ENCODE measurements at places on chromosomes 1 and 21.

GRCh38 chr1:162627662-162628296, 4.5 kb upstream of the DDR2 start:
- DNase-seq, result peak; percentile 73

DNA sequence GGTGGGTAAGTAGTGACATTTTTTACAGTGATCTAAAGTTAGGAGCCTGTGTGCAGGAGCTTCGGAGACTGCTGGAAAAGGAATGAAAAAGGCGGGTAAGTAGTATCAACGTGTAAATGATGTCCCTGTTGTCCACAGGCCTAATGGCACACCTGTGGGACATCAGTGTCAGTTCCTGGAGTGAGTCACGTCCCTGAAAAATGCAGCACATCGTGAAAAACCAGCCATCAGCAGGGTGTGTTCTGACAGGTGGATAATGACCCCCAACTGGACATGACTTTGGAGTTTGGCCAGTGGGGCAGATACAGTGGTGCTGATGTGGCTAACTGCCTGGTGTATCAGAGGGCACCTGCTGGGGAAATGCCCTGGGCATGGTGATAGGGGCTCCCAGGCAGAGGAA, 12.0 kb upstream of the PRDM15 start:
- no peak for DNase-seq

DNA sequence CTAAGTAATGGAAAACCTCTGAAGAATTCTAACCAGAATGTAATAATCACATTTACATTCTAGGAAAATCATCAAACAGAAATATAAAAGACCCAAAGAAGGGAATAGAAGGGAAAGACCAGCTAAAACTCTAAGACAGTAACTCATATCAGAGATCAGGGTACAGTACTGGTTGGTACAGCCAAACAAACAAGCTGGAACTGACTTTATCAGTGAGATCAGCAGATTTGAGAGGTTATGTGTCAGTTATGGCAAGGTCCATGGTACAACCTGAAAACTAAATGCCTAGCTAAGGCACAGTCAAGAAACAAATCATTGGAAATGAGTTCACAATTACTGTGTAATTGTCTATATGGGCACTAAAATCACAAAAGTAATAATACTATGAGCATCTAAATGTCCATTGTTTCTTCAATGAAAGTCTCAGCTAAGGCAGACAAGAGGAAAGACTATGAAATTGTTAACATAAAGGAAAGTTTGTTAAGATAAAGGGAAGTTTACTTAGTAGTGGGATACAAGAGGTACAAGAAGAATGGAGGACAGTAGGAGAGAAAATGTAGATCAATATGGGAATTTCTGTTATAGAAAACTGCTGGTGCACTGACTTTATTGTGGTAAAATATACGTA, 75.8 kb downstream of the TRIM33 start:
- DNase-seq, result peak; percentile 25

DNA sequence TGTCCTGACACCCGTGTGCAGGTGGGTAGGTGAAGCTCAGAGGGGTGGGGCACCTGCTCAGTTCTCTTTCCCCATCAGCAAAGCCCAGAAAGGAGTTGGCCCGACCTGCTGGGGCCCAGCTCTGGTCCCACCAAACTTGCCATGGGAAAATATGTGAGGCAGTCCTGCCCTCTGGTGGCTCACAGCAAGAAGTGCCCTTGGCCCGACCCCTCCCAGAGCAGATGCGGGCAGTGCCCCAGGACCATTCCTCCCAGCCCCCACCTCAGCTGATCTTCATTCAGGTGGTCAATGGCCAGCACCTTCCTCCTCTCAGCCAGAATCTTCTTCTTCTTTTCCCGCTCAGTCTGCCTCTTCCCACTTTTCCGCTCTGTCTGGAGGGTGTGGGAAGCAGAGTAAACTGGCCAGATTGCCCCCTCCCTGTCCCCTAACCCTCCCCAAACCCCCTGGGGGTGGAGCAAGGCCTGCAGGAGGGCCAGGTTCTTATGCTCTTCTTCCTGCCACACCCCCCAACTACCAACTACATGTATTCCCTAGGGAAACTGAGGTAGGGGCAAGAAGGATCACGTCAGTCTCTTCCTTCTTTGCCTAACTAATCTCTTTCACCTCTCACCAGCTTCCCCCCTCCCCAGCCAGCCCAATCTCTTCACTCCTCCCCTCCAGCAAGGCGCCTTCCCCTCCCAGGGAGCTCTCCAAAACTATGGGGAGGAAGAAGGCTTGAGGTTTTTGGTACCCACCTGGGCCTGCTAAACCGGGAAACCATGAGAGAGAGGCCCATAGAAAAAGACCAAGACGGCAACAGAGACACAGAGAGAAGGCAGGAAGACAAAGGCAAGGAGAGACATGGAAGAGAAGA, 15.6 kb downstream of the TNNT2 start:
- peak; percentile 54 for DNase-seq

DNA sequence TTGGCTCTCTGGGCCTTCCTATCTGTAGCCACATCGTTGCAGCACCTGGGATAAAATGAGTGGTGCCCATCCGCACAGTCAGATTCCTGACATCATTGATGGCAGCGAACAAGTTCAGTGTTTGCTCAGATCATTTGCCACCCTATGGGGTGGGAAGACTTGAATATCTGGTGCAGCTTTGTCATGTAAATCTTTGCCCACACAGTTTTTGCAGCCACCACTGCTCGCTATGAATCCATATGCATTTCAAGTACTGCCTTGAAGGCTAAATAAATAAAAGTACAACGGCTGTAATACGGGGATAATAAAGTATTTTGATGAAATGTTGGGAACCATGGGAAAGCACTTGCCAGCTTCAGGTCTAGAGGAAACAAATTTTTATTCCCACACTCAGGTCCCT, 56.3 kb upstream of the COA6 start:
- no peak for DNase-seq

GRCh38 chr21:29230551-29231261, 68.0 kb upstream of the BACH1 start:
- DNase-seq, result peak; percentile 75

GRCh38 chr1:96837057-96837780, 115.6 kb downstream of the PTBP2 start:
- DNase-seq, result no peak

DNA sequence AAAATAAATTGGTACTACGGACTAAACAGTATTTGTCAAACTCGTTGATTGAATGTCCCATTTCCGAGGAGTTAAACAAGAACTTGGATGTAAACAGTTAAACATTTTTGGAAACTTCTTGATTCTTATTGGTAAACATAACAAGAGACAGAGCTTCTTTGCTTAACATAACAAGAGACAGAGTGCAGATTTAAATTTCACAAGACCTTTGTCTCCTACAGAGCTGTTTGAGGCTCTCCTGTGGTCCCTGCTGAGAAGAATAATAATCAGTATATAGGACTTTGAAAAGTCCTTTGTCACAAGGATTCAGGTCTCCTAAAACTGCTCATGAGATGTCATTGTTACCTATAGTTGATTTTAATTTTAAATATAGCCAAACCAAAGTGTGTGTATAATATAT, 170.6 kb upstream of the C21orf91 start:
- no peak for DNase-seq

GRCh38 chr1:227315629-227316346, 2.5 kb downstream of the CDC42BPA start:
- peak; percentile 78 for DNase-seq

GRCh38 chr1:97143236-97143882, 421.8 kb downstream of the PTBP2 start:
- DNase-seq, result no peak

DNA sequence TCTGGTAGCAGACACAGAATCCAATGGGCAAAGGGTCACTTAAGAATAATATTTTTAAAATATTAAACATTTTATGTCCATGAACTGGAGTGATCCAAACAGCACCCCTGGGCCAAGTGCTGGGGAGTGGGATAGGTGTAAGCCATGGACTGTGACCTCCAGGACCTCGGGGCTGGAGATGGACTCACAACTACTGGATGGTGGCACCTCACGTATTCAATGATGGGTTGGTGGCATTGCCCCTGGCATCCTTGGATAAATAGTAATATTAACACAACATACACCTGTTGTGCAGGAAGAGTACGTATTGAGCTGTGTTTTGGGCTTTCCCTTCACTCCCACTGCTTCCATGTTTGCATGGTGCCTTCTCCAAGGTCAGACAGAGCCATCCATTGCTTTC, 39.3 kb upstream of the TENT5C start:
- no peak for DNase-seq

DNA sequence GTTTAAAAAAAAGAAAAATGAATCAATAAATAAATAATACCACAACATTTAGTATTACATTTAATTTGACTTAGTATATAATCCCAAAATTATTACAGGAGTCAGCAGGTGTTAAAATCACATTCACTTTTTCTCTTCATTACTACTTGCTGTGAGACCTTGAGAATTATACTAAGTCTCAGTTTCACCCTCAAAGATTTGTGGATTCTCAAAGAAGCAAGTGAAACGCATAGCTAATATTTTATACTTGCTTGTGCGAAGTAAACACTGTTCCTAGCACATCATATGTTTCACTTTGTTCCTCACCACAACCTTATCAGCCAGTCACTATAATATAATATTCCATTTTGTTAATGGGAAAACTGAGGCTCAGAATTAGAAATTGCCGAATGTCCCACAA, 4.0 kb downstream of the CLCA1 start:
- no peak for DNase-seq

DNA sequence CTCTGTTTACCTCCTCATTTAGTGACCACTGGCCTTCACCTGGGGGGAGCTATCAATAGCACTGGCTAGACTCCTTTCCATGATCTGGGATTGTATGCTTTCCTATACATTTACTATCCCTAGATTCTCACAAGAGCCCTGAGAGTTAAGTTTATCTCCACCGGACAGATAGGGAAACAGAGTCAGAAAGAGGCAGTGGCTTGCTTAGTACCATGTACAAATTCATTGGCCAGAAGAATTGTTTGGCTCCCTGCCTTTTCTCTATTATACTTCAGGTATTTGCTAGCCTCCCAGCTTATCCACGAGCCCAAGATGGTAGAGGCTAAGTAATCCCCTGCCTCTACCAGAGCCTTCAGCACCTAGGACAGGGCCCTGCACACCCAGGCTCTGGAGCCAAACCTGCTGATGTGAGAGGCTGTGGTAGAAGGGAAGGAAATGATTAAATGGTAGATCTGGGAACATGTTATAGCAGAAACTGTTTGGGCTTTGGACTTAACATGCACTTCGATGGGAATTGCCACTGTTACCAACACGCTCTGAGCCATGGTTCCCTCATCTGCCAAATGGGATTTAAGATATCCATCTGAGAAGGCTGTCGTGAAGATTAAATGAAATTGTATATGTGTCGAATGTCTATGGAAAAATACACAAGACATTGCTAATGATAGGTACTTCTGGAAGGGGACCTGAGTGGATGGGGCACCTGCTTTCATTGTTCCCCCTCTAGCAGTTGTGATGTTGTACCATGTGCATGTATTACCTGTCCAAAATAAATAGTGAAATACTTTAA, 3.1 kb upstream of the BLACAT1 start:
- DNase-seq, result peak; percentile 78

DNA sequence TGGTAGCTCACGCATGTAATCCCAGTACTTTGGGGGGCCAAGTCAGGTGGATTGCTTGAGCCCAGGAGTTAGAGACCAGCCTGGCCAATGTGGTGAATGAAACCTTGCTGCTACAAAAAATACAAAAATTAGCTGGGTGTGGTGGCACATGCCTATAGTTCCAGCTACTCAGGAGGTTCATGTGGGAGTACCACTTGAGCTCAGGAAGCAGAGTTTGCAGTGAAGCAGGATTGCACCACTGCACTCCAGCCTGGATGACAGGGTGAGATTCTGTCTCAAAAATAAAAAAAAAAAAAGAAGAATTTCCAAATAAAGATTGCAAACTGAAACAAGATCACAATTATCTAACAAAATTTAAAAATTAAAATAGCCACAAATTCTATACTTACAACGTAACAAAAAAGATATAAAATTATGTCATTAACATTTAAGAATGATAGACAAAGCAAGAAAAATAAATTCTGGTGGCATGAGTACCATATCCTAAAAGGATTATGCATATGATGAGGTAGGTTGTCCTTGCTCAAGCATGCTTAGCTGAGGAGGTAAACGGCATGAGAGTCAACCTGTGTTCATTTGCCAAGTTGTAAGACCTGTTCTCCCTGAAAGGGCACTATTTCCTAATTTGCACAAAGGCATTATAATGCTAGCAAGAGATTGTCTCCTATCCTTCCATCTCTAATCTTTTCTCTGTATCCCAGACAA, 20.2 kb downstream of the IPP start:
- no peak for DNase-seq

DNA sequence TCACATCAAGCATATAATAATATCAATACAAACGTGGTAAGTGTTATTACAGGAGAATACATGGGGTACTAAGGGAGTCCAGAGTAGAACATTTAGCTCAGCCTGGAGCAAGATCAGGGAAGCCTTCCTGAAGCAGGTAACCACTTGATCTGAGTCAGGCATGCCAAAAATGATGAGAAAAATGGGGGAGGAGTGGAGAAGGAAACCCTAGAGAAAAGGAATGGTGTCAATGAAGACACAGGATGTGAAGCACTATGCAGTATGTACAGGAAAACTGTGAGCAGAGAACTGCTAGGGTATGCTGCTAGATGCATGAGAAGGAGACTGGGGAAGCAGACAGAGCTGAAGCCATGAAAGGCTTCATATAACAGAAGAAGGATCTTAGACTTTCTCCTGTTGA, 84.7 kb downstream of the NOTCH2 start:
- DNase-seq, result peak; percentile 26

GRCh38 chr1:33624991-33625870, 152.8 kb downstream of the ZSCAN20 start:
- no peak for DNase-seq

- DNase-seq, result peak; percentile 99
Observed at GRCh38 chr1:167936068-167936929, at the start of gene DCAF6. DCAF6 (plus strand) TSS chr1:167936683; CDS start chr1:167936912, 229 bp downstream.

DNA sequence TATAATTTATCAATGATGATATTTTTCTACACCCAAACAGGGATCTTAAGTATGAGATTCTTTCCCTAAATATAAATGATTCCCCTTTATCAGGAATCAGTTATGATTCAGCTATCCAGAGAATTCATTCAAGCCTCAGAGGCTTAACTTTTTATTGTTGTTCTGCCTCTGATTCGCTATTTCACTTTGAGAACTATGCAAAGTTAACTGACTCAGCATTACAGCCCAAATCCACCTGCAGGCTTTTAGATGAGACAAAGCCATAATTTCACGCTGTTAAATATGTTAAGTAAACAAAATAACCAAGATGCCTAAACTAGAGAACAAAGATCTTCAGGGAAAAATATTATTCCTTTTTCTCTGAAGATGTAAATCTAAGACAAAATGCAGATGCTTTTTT, 8.5 kb downstream of the SCYL3 start:
- DNase-seq, result no peak

DNA sequence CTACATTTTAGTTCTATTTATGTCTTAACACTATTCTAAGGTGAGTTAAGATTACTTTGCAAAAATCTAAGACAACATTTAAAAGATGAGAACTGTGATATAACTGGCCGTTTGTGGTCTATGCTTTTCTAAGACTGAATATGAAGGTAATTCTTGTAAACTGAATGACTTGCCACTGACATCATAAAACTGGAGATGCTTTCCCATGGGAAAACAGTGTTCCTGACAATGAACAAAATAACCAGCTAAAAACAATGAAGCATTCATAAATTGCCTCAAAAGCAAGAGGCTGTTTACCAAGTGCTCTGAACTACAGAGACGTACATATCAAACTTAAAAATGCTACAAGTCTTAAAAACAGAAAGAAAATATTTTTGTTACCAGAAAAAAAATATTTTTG, 54.7 kb downstream of the APP start:
- peak; percentile 59 for DNase-seq

Data from choroid plexus epithelial cell (primary cell).